ENCODE measurements at places on chromosomes 12 and 14.

GRCh38 chr14:89288114-89288513 lies 128.9 kb downstream of the FOXN3 start:
- no peak for DNase-seq

- DNase-seq: no peak
Observed at GRCh38 chr14:53569446-53569845, 387.2 kb downstream of the BMP4 start.

DNA sequence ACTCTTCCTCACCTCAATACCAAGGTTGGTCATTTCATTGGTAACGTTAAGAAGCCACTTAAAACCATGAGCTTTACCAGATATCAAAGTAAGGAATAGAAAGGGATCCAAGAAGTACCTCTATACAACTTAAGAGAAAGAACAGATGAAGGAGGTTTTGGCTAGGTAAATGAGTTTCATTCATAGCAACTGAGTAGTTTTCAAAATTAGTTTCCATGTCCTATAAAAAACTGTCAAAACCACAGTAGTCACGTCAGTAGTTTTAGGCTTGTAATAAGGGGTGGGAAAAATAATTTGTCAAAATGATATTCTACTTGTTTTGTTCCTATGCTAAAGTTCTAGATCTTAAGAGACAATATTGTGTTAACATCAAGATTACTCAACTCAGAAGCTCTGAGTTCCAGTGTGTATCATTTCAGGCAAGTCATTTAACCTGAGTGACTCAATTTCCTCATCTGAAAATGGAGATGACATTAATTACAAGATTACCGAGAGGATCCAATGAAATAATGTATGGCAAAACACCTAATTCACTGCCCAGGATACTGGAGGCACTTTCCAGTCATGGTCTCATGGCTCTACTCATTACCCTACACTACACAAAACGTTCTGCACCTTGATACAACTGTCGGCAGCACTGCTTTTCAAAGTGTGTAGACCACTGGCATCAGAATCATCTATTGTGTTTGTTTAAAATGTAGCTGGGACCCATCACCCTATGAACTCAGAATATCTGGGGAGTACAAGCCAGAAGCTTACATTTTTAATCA lies 24.1 kb upstream of the SLC6A13 start:
- no peak for DNase-seq

DNA sequence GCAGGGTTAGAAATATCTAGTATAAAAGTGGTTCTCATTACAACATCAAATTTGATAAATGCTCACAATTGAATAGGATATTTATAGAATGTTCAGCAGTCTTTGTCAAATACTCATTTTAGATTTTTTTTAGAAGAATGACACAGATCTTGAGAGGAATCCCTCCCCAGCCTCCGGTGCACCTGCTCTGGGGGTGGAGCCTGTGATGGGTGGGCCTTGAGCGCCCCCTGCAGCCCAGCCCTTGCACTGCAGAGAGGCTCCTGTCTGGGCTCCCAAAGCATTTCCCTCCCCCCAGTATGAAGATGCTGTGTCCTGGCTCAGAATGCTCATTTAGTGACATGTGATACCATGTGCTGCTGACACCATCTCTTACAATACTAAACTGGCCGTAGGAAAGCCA lies 792.3 kb downstream of the TMEM121 start:
- DNase-seq: peak; percentile 65

DNA sequence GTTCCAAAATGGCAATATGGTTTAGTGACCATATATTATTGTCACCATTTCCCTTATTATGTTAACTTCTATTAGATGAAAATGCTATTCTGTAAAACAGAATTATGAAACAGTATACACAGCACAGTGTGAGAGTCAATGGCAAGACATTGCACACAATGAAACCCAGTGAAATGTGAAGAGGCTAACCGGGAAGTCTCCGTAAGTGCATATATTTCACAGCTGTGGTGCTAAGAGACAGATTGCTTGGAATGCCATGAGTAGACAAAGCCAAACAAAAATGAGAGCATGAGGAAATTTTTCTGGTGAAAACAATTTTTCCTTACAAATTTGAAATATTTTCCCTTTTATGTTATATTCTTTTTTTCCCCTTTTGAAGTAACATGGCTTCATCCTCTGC lies 49.4 kb downstream of the DYRK2 start:
- DNase-seq: no peak

- DNase-seq: no peak
Observed at GRCh38 chr12:115758183-115758582, 519.3 kb downstream of the MED13L start.

GRCh38 chr14:22559041-22559440 lies 30.0 kb downstream of the DAD1 start:
- no peak for DNase-seq

DNA sequence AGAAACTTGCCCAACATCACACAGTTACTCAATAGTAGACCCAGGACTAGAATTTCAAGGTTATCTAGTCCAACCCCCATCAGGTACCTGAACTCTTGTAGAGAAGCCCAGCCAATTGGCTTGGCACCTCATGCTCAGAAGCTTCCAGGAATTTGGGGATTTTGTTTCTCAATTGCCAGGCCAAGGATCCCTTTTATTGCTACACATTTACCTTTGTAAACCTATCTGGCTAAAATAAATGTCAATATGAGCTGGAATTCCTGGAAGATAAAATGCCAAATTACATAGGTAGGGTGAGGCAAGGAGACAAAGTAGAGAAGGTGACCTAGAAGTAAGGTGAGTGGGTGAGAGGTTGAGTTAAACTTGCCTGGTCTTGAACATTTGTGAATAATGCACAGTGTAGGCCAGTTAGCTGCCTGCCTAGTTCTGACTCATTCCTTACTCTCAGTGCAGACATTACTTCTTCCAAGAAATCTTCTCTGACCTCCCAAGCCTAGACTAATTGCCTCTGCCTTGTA lies 36.3 kb downstream of the SDR9C7 start:
- no peak for DNase-seq

DNA sequence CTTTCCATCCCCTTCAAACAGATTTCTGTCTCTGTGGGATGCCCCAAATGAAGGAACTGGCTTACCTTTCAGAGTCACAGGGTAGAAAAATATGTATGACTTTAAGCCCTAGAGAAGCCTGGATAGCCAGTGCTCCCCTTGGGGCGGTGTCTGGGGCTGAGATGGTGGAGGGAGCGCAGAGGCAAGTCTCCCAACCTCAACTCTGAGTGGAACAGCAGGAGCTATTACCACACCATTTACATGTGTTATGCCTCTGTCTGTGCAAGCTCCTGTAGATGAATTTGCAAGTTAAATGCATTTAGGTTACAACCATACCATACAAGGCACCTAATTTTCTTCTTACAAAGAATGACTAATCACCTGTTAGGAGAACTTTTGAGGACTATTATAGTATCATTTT lies 50.4 kb upstream of the CLMN start:
- no peak for DNase-seq

GRCh38 chr12:123089631-123090353 lies 61.1 kb downstream of the PITPNM2 start:
- DNase-seq: peak; percentile 19

- DNase-seq: no peak
Observed at GRCh38 chr12:21296751-21297406, 37.8 kb downstream of the SLCO1A2 start.
